ENCODE measurements at places on chromosomes 1 and 21. TPM values are rescaled to one million over a fixed set of nuclear protein-coding genes. Genes with fewer than 3 reads are reported as not detected.

Gene RUNX3
- total RNA-seq, result 8.7 TPM

Gene AMY2A
- total RNA-seq, result not detected

Gene FCGR3A
- 21.0 TPM for total RNA-seq

Gene KIAA0040
- 16.5 TPM for total RNA-seq

Gene TFB2M
- 14.5 TPM for total RNA-seq

Gene KCNT2
- 0.72 TPM for total RNA-seq
